ENCODE measurements at places on chromosomes 3 and 15. TPM values are rescaled to one million over a fixed set of nuclear protein-coding genes. Genes with fewer than 3 reads are reported as not detected.
A peak's percentile ranks its signal among the peaks of the same experiment; 100 is the strongest.

GRCh38 chr15:56440214-56440770, 24.6 kb downstream of the MNS1 start:
- DNase-seq, result no peak

CCR9 gene
- not detected for total RNA-seq

DNA sequence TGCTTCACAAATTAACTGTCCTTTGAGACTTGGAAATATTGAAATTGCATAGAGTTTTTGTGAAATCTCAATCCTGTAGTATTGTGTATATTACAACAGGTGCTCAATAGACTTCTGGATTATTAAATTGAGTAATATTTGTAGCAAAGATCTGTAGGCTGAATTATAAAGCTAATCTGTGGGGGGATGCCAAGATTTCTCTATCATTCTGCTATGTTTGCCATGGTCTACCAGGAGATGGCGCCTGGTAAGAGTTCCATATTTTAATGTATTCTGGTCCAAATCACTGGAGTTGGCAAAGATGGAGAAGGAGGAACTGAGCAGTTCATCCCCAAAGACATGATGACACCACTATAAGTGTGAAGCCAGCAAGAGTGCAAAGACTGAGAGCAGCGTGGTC, 340.9 kb upstream of the TPRG1 start:
- DNase-seq, result no peak

DNA sequence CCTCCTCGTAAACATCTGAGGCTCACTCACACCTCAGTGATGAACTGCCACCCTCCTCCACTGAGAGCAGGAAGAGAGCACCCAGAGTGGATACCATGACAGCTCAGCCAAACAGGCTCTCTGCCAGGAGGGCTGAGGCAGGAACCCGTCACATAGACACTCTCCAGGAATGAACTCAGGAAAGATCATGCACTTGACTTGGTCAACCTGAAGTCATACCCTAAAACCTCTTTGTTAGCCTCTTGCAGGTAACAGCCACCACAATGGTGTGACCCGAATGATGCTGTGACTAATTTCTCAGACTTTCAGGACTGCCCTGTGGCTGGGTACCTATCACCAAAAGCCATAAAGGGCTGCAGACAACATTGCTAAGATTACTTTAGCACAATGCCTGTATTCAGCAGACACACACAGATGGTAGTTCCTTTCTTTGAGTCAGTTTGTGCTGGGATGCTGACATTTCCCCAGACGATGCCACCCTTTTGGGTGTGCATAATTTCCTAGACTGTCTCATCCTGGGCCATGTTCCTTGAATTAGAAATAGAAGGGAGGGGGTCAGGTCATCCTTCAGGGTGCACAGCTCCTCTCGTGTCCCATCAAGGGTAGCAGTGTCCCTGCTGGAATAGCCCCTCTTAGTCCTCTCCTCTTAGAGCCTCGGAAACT, 30.3 kb downstream of the CX3CR1 start:
- no peak for DNase-seq

DNA sequence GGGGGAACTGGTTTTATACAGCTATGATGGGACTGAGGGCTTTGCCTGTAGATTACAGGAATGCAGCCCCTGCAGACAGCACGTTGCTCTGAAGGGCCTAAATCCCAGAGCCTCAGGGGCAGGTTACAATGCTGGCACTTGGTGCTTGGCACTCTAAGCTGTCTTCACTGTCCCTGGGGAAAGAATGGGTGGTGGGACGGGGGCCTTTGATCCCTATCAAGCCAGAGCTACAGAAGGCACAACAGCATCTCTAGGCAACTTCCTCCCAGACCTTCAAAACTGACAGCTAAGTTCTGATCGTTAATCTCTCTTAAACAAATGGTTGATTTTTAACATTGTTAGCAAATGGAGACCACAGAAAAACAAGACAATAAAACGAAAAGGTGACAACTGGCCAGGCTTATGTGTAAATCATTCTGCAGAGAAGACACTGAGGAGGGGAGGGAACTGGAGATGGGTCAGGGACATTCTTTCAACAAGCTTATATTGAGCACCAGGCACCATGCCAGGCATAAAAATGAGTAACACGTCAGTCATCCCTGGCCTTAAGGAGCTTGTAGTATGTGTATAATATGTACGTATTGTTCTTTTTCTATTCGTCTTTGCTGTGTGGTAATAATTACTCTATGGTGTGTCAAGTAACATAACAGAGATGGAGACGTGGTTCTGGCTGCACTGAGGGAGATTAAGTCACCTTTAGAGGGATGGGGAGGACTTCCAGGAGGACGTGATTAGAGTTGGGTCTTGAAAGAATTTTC, 49.1 kb downstream of the CA12 start:
- no peak for DNase-seq

DNASE1L3 gene
- total RNA-seq, result not detected

- no peak for DNase-seq
Measured at GRCh38 chr15:75045332-75046015, 22.1 kb downstream of the PPCDC start.

THSD4 gene
- 3.9 TPM for total RNA-seq

GRCh38 chr3:20141851-20142250, 44.2 kb downstream of the SGO1 start:
- peak; percentile 28 for DNase-seq

DNA sequence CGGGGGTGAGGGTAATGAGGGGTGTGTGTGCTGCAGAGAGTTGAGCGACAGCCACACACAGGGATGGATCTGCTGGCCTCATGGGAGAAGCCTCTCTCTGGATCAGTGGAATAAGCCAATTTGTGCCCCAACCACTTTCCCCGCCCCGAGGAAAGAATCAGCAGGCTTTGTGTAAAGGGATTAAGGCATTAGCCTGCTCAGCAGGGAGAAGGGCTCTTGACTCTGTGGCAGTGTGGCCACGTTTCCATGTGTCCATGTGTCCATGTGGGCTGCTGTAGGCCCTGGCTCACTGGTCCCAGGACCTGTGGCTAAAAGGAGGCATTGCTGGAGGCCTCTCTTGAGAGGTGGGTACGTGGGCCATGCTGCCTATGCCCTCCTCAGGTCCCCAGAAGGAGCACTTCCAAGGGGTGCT, 104.7 kb downstream of the HMG20A start:
- DNase-seq, result peak; percentile 51

- peak; percentile 39 for DNase-seq
Measured at GRCh38 chr3:42179110-42179725, 86.8 kb downstream of the CCK start.

GRCh38 chr3:48738926-48739616, 22.1 kb upstream of the IP6K2 start:
- peak; percentile 29 for DNase-seq

CD86 gene
- not detected for total RNA-seq

- DNase-seq, result no peak
Measured at GRCh38 chr3:8420612-8421011, 81.0 kb upstream of the LMCD1 start.

DNA sequence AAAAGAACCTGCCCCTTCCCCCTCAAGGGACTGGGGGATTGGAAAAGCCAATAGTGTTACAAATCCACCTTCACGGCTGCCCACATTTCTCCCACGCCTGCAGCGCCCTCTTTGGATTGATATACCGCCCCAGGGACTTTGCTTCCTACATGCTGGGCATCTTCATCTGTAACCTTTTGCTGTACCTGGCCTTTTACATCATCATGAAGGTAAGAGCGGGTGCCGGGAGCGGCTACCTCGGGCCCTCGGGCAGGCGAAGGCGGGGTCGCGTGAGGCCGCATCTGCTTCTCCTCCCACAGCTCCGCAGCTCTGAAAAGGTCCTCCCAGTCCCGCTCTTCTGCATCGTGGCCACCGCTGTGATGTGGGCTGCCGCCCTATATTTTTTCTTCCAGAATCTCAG, 73.1 kb downstream of the USF3 start:
- DNase-seq, result peak; percentile 77

MYO5C gene
- total RNA-seq, result 3.3 TPM

DNA sequence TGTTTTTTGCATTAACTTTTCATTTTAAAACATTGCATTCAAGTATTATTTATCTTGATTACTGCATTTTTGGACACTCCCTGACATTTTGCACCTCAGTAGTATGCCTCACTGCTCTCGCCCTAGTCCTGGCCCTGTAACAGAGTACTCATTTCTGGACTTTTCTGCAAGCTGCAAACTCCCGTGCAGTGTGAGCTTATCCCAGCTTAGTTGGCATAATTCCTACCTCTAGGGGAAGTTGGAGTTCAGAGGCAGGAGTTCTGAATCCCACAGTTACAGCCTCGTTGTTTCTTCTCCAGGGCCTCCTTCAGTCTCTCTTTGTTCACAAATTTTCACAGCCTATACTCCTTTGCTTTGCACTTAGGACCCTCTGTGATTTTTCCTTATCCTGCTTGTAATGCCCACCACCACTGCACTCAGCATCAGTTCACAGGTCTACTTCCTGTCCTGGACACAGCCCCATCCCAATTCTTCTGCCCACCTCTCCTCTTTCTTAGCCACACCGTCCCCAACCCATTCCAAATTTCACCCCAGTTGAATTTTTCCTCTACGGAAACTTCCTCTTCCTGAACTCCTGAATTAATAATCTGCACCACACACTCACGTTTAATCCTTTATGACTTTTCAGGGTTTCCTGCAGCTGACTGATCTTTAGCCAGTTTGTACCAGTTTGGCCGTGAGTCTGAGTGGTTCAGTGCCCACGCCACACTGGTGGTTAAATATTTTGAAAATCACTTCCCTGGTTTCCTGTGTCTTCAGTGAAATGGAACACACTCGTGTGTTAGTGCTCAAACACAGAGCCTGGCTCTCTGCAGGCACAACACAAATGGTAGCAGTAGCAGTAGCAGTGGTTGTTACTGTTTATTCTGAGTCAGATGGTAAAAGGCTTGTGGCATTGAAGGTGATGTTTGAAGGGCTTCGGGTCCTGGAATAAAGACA, 6.3 kb upstream of the CTSH start:
- DNase-seq, result no peak

ALS2CL gene
- total RNA-seq, result 4.9 TPM

DNA sequence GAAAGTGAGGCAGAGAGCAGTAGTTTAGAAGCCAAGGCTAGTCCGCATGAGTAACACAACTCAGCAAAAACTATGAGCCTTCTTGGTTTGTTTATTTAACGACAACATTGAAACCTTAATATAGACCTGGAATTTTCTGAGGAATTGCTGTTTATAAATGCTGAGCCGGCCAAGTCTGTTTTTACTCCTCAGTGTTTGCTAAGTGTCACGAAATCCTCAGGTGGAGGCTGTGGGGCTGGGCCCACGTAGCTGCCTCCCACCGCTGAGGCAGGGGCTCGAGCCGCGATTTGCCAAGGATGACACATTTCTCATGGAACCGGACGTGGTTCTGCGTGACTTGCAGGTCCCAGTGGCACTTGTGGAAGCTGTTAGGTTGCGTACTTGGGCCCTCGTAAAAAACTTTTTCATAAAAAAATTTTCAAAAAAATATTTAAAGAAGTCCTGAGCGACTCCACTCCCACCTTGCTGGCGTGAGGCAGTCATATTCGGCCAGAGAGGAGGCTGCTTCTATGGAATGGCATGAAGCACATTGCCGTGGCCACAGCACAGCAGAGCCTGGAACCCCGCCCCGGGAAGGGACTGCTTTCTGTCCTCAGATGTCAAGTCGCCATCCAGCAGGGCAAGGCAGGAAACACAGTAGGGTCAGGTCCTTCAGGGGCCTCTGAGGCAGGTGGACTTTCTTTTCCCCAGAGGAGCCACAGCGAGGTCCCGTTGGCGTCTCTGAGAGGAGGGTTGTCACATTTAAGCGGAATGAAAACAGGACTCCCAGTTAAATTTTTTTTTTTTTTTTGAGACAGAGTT, 64.8 kb upstream of the PCSK6 start:
- DNase-seq, result no peak

DNA sequence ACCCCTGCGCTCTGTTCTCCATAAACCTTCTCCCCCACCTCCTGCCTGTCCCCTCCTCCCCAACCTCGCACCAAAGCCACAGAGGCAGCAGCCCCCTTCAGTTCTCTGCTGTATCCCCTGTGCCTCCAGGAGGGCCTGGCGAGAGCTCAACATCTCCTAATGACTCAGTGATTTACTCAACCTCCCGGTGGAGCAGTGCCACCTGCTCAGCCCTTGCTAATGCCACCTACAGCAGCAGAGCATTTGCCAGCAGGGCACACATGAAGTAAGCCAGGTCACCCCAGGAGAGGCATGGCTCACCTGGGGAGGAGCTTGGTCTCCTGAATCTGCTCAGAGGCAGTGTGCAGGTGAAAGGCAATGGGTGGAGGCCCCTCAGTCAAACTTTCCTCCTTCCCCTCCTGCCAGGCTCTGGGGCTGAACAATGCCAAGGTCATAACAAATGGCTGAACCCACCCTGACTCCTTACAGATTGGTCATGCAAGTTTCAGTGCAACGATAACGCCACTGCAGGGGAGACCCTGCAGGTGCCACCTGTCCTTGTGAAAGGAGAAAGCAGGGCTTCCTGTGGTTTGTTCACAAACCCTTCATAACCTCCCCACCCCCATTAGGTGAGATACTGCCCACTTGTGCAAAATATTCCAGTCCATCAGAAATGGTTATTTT, 19.8 kb downstream of the TRPM1 start:
- no peak for DNase-seq
